ENCODE measurements at places on chromosomes 3 and 15.

DNA sequence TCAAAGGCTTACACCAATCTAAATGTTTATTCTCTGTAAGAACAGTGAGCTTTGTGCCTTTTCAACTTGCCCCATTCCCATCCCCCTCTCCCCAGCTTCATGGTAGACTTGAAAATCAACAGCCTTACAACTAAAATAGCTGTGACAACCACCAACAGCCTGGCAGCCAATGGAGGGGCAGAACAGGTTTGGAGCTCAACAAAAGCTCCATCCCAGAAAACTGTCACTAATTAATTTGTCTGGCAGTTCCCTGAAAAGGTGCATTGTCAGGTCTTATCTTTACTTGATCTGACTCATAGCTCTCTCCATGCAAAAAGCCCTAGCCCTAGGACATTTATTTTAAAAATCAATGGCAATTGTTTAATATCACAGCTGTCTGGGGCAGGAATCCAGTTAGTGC lies 22.6 kb downstream of the MTHFS start:
- DNase-seq, result no peak

DNA sequence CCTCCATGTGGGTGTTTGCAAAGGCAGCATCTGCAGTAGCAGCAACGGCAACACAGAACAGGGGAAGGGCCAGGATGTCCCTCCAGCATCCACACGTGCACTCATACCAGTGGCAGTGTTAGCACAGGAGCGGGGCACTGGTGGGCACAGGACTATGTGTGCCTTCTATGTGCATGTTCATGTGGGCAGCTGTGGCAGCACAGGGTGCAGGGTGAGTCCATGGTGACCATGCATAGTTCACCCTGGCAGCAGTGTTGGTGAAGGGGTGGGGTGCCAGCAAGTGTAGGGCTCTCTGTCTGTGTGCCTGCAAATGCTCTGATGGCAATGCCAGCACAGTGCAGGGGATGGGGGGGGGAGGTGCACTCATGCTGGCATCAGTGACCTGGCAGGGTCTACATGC lies 222.1 kb upstream of the SOX14 start:
- no peak for DNase-seq

- no peak for DNase-seq
Observed at GRCh38 chr15:25790000-25790660, 73.0 kb downstream of the ATP10A start.

GRCh38 chr15:80587816-80588456 lies 107.2 kb upstream of the ABHD17C start:
- no peak for DNase-seq

- DNase-seq, result no peak
Observed at GRCh38 chr3:58222161-58222724, 11.5 kb upstream of the DNASE1L3 start.

- DNase-seq, result no peak
Observed at GRCh38 chr3:197953325-197953724, 3.3 kb downstream of the RPL35A start.

DNA sequence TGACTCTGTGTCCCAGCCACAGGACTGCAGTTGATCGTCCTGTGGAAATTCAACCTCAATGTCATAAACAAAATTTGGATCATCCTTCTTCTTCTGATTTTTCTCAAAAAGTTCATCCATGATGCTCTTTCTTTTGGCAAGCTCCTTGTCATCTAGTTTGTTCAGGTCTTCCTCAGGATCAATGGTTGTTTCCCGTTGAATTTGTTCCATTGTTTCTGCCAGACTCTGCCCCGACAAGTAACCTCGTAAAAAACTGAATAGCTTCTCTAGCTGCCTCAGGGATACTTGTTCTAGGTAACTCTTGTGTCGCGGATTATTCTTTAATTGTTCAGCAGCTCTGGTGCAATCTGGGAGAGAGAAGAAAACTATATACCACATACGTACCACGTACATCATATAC lies 4.5 kb downstream of the CEP19 start:
- no peak for DNase-seq

DNA sequence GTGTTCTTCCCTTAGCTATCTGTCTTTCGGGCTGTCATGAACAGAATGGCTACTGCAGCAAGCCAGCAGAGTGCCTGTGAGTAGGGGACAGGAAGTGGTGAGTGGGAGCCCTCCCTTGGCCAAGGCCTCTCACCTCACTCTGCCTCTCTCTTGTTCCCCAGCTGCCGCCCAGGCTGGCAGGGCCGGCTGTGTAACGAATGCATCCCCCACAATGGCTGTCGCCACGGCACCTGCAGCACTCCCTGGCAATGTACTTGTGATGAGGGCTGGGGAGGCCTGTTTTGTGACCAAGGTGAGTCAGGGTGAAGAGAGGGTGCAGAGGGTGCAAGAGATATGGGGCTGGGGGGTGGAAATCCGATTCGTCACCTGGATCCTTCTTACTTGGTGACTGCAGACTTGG lies 3.0 kb downstream of the DLL4 start:
- DNase-seq, result no peak

GRCh38 chr3:98343647-98344507 lies 9.8 kb upstream of the OR5K4 start:
- DNase-seq, result no peak

DNA sequence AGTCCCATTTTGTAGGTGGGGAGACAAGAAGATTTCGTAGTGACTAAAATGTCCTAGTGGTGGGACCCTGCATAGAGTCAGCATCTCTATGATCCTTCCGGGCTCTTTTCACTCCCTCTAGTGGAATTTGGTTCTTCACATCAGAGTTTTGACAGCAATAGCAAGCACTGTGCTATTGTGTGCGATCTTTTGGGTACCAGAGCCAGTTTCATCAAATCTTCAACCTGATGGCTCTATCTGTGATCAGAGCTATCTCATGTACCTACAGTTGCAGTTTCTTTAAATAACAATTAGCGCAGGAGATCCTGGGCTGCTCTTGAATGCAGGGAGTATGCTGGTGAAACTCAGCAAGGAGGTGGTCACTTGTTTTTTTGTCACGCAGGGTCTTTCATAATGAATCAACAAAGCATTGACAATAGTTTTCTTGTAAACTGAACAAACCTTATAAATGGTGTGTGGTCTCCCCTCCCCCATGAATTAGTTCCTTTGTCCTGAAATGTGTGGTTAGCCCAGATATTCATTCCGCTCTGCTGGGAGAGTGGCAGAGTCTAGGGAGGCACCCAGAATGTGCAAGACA lies 257.2 kb upstream of the SOX2 start:
- no peak for DNase-seq

- DNase-seq, result no peak
Observed at GRCh38 chr3:16140116-16140893, 34.2 kb upstream of the GALNT15 start.

GRCh38 chr3:47433796-47434195 lies 41.9 kb downstream of the SCAP start:
- no peak for DNase-seq

- DNase-seq, result no peak
Observed at GRCh38 chr3:49343163-49343562, 3.3 kb upstream of the USP4 start.

GRCh38 chr3:108396336-108396735 lies 100.0 kb downstream of the HHLA2 start:
- no peak for DNase-seq

DNA sequence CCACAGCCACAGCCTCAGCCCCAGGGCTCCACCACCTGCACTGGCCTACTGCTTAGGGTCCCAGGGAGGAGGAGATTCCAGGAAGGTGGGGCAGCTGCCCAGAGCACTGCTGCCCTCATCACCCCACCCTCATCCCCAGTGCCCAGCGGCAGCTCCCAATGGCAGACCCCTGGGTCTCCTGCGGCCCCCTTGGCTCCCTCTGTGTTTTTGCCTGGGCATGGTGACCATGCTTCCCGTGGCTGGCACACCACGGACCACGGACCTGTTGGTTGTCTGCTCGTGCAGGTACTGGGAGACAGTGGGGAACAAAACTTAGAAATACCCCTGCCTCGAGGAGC lies 2.7 kb downstream of the CHST13 start:
- DNase-seq, result no peak

DNA sequence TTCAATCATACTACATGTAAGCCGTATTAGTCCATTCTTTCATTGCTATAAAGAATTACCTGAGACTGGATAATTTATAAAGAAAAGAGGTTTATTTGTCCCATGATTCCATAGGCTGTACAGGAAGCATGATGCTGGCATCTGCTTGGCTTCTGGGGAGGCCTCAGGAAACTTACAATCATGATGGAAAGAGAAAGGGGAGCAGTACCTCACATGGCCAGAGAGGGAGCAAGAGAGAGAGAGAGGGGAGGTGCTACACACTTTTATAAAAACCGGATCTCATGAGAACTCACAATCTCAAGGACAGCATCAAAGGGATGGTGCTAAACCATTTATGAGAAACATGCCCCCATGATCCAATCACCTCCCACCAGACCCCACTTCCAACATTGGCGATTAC lies 14.3 kb upstream of the CLASP2 start:
- DNase-seq, result no peak

DNA sequence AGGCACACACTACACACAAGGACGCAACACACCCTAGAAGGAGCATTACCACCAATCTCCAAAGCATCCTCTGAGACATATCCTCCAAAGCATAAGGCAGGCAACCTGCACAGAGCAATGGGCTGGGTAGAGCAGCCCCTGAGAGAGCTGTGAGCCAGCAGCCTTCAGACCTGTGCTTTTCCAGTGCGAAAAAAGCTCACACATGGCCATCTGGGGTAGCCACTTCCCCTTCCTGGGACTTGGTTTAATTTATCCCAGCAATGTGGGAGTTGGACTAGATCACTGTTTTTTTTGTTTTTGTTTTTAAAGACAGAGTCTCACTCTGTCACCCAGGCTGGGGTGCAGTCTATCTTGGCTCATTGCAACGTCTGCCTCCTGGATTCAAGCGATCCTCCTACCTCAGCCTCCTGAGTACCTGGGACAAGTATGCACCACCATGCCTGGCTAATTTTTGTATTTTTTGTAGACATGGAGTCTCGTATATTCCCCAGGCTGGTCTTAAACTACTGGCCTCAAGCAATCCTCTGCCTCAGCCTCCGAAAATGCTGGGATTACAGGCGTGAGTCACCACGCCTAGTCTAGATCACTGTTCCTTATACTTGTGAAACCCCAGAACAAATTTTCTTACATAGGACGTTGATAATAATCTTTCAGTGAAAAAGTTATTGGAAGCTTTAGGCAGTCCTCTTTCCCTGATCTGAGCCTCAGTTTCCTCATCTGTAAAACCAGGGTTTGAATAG lies 18.9 kb downstream of the PTPN23 start:
- DNase-seq, result no peak

- no peak for DNase-seq
Observed at GRCh38 chr3:119013951-119014350, 20.7 kb downstream of the IGSF11 start.

GRCh38 chr15:64862408-64862807 lies 20.7 kb downstream of the PLEKHO2 start:
- DNase-seq, result no peak

- no peak for DNase-seq
Observed at GRCh38 chr3:16917980-16918682, 33.4 kb downstream of the PLCL2 start.

DNA sequence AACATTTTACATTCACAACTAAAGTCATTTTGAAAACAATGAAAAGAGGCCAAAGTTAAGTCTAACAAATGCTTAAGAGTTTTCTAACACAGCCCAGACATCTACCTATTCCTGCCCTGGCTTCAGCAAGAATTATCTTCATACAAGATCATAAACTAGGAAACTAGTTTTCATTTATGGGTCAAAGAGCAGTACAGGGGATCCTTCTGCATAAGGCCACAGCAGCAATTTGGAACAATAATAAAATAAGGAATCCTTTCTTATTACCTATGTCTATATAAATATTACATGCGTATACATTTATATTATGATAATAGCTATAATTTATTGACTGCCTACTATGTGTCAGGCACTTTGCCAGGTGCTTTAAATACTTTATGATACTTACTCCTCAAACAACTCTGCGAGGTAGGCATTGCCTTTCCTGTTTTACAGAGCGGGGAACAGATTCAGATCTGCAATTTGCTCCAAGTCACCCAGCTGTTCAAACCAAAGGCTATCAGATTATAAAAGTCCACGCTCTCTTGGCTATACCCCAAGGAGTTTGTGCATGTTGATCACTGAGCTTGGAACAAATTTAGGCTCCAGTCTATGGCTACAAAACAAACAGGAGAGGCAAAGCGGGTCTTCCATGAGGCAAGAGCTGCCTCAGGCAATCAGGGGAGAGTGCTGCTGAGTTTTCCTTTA lies 196.4 kb downstream of the RORA start:
- DNase-seq, result no peak

GRCh38 chr15:34338347-34338746 lies 766 bp upstream of the SLC12A6 start:
- no peak for DNase-seq

GRCh38 chr3:29679944-29680343 lies 399.1 kb downstream of the RBMS3 start:
- no peak for DNase-seq

- DNase-seq, result no peak
Observed at GRCh38 chr15:56792211-56792610, 58.9 kb upstream of the ZNF280D start.

DNA sequence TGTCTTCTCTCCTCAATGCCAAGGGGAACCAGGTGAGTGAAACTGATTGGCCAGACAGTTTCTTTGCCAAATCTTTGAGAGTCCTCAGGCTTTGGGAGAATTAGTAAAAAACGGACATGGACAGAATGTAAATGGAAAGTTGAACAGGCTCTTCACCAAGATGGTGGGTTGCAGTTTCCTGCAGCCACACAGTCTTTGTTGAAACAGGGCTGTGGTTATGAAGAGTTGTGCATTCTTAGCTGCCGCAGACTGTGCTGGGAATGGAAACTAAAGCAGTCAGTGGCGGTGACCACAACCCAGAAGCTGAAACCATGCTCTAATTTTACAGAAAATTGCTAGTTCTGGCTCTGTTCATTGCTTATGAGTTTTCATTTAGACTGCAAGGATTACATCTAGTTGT lies 42.1 kb upstream of the TASOR start:
- DNase-seq, result peak; percentile 28

- no peak for DNase-seq
Observed at GRCh38 chr15:28963711-28964081, 77.9 kb downstream of the APBA2 start.

GRCh38 chr15:78651007-78651406 lies 10.0 kb upstream of the CHRNB4 start:
- no peak for DNase-seq

- DNase-seq, result no peak
Observed at GRCh38 chr3:52029053-52029452, 27.3 kb downstream of the DUSP7 start.

DNA sequence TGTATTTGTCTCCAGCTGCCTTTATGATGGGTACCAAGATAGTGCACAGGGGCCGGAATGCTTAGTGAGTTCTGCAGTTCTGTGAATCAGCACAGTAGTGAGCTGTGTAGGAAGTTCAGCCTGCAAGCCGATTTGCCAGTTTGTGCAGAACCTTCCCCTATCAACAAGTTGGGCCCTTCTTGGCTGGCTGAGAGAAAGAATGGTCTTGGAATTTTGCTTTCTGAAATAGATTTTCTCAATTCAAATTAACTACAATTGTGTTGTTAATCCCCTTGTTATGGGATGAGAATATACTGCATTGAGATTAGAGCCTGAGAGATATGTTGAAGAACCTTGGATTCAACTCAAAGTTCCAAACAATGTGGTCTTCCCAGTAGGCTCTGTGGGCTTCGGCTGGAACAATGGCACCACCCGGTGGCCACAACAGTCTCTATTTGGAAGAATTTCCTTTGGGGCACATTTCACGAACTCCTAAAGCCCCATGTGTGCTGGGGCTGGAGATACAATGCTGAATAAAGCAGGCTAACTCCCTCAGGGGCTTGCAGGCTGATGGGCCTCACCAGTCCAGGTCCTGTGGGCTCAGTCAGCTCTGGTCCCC lies 59.1 kb downstream of the TRIM42 start:
- DNase-seq, result no peak

All from activated CD8-positive, alpha-beta memory T cell treated with anti-CD3 and anti-CD28 coated beads for 1 hour (primary cell).